A549 treated with RU486 at 1 μM for 4 hours (cell line): ENCODE measurements at places on chromosomes 3 and 15. TPM values are rescaled to one million over a fixed set of nuclear protein-coding genes. Genes with fewer than 3 reads are reported as not detected.

The TLE3 gene
- total RNA-seq = 15.8 to 19.8 TPM (median 16.2 TPM) in 5 replicates

The PRR20G gene
- total RNA-seq = 0.14 to 0.24 TPM in 2 of 5 replicates, not detected in the others

The STAB1 gene
- not detected in 5 replicates for total RNA-seq

The DPPA4 gene
- total RNA-seq = not detected in 5 replicates

The BNC1 gene
- 0.47 to 0.62 TPM (median 0.53 TPM) in 5 replicates for total RNA-seq

The DENND6A gene
- total RNA-seq = 4.6 to 7.6 TPM (median 7.0 TPM) in 5 replicates

The TAMM41 gene
- 23.6 to 30.7 TPM (median 26.9 TPM) in 5 replicates for total RNA-seq

The PROS1 gene
- total RNA-seq = 6.8 to 10.9 TPM (median 9.7 TPM) in 5 replicates

The ALDH1L1 gene
- total RNA-seq = 0.11 to 0.30 TPM (median 0.16 TPM) in 5 replicates

The MAGEF1 gene
- total RNA-seq = 24.0 to 32.8 TPM (median 30.2 TPM) in 5 replicates

The CYP8B1 gene
- not detected in 5 replicates for total RNA-seq

The TAGLN3 gene
- total RNA-seq = 0.46 TPM in 1 of 5 replicates, not detected in the others

The PLA1A gene
- 0.27 to 0.52 TPM (median 0.38 TPM) in 5 replicates for total RNA-seq

The MST1R gene
- total RNA-seq = 5.3 to 8.5 TPM (median 7.4 TPM) in 5 replicates
